ENCODE measurements at places on chromosomes 5 and 9. TPM values are rescaled to one million over a fixed set of nuclear protein-coding genes. Genes with fewer than 3 reads are reported as not detected.
A peak's percentile ranks its signal among the peaks of the same experiment; 100 is the strongest.

DNA sequence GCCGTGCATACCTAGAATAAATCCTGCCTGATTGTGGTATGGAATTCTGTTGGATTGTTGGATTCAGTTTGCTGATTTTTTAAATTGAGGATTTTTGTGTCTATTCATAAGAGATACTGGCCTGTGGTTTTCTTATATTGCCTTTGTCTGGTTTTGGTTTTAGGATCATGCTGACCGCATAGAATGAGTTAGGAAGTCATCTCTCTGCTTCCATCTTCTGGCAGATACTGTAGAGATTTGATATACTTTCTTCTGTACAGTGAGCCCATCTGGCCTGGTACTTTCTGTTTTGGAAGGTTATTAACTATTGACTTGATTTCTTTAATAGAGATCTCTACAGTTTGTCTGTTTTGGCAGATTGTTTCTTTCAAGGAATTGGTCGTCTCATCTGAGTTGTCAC lies 14.7 kb downstream of the CEP72 start:
- H3K27ac ChIP-seq = no peak overlapping the region
- DNase-seq = no peak
- H3K27me3 ChIP-seq = no peaks in the 10 kb centered on the region
- H3K36me3 ChIP-seq = no peaks in the 10 kb centered on the region

DNA sequence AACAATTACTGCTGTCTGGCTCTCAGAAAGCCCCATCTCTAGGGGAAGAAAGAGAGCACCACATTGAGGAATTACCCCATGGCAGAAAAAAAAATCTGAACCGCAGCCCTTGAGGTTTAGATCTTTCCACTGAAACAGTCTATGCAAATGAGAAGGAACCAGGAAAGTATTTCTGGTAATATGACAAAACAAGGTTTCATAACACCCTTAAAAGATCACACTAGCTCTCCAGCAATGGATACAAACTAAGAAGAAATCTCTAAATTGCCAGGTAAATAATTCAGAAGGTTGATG lies 427.1 kb downstream of the PRELID2 start:
- DNase-seq = no peak
- H3K27me3 ChIP-seq = no peaks in the 10 kb centered on the region
- H3K4me1 ChIP-seq = no peaks in the 10 kb centered on the region
- H3K36me3 ChIP-seq = no peaks in the 10 kb centered on the region
- no peak overlapping the region for H3K27ac ChIP-seq

DNA sequence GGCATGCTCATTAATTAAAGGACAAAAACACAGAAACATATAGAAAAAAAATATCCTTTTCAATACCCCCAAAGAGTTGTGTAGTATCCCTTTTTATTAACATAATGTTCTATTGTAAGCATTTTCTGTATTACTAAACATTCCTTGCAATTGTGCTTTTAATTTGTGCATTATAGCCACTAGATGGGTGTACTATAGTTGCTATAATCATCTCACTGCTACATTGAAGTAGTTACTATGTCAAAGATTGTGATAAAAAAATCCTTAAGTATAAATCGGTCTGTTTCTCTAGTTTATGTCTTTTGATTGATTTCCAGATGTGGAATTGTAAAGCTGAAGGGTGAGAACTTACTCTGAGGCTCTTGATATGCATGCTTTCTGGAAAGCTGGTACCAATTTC lies 21.4 kb downstream of the FREM1 start:
- H3K27me3 ChIP-seq = no peaks in the 10 kb centered on the region
- no peaks in the 10 kb centered on the region for H3K36me3 ChIP-seq
- H3K4me1 ChIP-seq = peaks cover 2% of the 10 kb centered on the region
- H3K4me3 ChIP-seq = no peak overlapping the region

- no peaks in the 10 kb centered on the region for H3K4me1 ChIP-seq
- DNase-seq = no peak
- no peak overlapping the region for H3K27ac ChIP-seq
- no peak overlapping the region for H3K4me3 ChIP-seq
- no peaks in the 10 kb centered on the region for H3K36me3 ChIP-seq
- no peaks in the 10 kb centered on the region for H3K27me3 ChIP-seq
Measured at GRCh38 chr9:90600029-90600428, 42.6 kb downstream of the DIRAS2 start.

DNA sequence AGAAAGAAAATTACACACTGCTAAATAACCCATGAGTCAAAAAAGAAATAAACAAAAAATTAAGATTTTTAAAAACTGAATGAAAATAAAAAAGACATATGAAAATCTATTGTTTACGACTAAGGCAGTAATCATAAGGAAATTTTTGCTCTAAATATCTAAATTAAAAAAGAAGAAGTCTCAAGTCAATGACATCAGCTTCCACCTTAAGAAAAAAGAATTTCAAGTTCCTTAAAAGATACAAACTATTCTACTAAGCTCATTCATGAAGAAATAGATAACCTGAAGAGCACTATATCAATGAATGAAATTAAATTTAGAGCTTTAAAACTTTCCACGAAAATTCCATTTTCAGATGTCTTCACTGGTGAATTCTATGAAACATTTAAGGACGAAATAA lies 15.7 kb upstream of the STARD4 start:
- no peak overlapping the region for H3K27ac ChIP-seq
- H3K36me3 ChIP-seq = no peaks in the 10 kb centered on the region
- H3K27me3 ChIP-seq = no peaks in the 10 kb centered on the region
- H3K4me1 ChIP-seq = no peaks in the 10 kb centered on the region
- H3K4me3 ChIP-seq = no peak overlapping the region

GRCh38 chr9:134929193-134930158 lies 11.8 kb upstream of the FCN1 start:
- H3K4me1 ChIP-seq = no peaks in the 10 kb centered on the region
- no peak overlapping the region for H3K4me3 ChIP-seq
- no peak overlapping the region for H3K27ac ChIP-seq
- no peak for DNase-seq
- no peaks in the 10 kb centered on the region for H3K36me3 ChIP-seq

DNA sequence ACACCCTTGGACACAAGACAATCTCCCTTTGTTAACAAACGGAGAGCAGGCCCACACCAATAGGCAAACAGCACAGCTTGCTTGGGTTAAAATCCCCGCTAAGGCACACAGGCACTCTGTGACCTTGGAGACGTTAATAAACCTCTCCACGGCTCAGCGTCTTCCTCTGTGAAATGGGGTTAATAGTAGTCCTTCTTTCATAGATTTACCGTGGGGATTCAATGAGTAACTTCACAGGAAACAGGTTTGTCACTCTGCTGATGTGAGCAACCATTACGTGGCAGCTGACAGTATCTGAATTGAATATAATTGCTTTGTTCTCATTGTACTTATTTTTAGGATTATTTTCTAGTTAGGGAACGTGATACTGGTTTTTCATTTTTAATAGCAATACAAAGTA lies 65.2 kb upstream of the ADRA1B start:
- no peak overlapping the region for H3K4me3 ChIP-seq
- no peaks in the 10 kb centered on the region for H3K27me3 ChIP-seq
- DNase-seq = no peak
- no peaks in the 10 kb centered on the region for H3K36me3 ChIP-seq
- no peaks in the 10 kb centered on the region for H3K4me1 ChIP-seq

DNA sequence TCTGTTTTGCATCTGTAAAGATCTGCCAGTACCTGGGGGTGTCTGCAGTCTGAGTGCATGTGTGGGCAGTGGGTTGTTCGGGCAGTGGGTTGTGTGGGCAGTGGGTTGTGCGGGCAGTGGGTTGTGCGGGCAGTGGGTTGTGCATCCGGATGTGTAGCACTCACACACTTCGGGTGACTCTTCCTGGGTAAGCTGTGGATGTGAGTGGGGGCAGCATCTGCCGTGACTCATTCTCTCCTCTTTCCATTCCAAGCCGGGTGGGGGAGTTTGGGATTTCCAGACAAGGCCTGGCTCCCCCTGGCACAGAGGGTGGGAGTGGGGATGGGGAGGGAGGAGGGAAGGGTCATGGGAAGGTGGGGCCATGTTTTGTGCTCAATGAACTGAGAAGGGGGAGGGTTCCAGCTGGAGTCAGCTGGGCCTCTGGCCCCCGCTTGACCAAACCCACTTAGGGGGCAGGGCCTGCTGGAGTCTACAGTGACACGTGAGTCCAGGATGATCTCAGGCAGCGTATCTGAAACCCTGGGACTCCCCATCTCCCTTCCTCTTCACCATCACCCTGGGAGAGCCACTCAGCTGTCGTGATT lies 8.3 kb downstream of the CRB2 start:
- H3K27ac ChIP-seq = no peak overlapping the region
- no peaks in the 10 kb centered on the region for H3K36me3 ChIP-seq
- no peak overlapping the region for H3K4me3 ChIP-seq
- no peaks in the 10 kb centered on the region for H3K4me1 ChIP-seq

DNA sequence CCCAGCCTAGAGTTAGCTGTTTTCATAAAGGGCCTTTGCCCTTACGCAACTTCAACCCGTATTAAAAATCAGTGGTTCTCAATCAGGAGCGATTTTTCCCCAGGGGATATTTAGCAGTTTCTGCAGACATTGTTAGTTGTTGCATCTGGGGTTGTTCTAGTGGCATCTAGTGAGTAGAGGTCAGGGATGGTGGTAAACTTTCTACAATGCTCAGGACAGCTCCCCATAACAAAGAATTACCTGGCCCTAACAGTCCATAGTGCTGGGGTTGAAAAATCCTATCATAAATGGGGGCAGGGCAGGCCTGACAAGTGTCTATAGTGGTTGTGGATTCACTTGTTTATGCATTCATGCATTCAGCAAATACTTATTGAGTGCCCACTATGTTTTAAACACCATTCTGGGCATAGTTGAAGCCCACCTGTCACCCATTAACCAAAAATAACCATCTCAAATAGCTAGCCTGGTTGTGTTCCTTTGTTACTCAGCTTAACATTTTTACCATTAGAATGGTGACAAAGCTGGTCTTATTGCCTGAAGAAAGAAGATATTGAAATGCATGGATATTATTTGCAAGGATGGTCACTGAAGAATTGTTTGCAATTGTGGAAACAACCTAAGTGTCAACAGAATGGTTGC lies 15.9 kb upstream of the FGF1 start:
- H3K4me3 ChIP-seq = no peak overlapping the region
- peaks cover 2% of the 10 kb centered on the region for H3K4me1 ChIP-seq
- H3K36me3 ChIP-seq = no peaks in the 10 kb centered on the region

DNA sequence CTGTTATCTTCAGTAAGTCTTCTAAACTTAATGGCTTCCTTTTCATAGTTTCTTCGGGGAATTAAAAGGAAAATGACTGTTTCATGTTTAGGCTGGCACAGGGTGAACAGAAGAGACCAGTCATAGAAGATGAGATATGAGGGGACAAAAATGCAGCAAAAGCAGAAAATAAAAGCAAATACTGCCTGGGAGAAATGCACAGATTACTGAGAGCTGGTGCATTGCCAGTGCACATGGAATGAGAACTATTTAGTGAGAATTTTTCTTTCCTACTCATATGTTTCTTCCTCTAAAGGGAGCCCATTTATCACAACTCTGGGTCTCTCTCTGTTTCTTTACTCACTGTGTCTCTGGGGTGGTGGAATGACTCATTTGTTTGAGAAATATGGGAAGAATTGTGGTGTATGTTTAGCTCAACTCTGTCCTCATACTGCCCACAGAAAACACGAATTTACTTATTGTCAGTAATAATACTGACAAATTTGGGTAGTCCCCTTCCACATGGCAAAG lies 25.9 kb upstream of the ANKRD55 start:
- H3K27me3 ChIP-seq = no peaks in the 10 kb centered on the region
- H3K36me3 ChIP-seq = no peaks in the 10 kb centered on the region
- peak; percentile 28 for DNase-seq
- H3K27ac ChIP-seq = no peak overlapping the region
- H3K4me1 ChIP-seq = no peaks in the 10 kb centered on the region

DNA sequence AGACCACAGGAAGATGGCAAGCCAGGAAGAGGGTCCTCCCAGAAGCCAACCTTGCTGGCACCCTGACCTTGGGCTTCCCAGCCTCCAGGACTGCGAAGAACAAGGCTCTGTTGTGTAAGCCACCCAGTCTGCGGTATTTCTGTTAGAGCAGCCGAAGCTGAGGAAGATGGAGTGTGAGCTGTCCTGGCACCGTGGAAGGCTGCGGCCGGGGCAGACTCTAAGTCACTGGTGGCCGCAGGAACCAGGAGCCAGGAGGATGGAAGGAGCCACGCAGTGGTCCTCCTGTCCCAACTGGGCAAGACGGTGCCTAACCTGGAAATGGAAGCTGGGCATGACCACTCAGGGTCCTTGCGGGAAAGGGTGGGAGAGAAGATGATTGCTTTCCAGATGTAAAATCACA lies 89.1 kb downstream of the ZNF354C start:
- H3K4me3 ChIP-seq = no peak overlapping the region
- H3K4me1 ChIP-seq = no peaks in the 10 kb centered on the region
- no peak overlapping the region for H3K27ac ChIP-seq

GRCh38 chr5:138950421-138951031 lies 75.4 kb upstream of the LRRTM2 start:
- H3K27ac ChIP-seq = no peak overlapping the region
- H3K4me3 ChIP-seq = no peak overlapping the region
- peak; percentile 43 for DNase-seq
- H3K27me3 ChIP-seq = no peaks in the 10 kb centered on the region
- peaks cover 8% of the 10 kb centered on the region for H3K4me1 ChIP-seq
- no peaks in the 10 kb centered on the region for H3K36me3 ChIP-seq

Gene GDNF
- 0.34 TPM for polyA plus RNA-seq

Gene PTPRD
- 6.4 TPM for polyA plus RNA-seq

Gene GSN
- polyA plus RNA-seq = 235 TPM

Gene SPATA31D4
- polyA plus RNA-seq = not detected

Gene ANKRD34B
- polyA plus RNA-seq = not detected

Gene SLC36A3
- not detected for polyA plus RNA-seq

Data from kidney (tissue), 22 donors.